ENCODE measurements at places on chromosomes 11 and 22. TPM values are rescaled to one million over a fixed set of nuclear protein-coding genes. Genes with fewer than 3 reads are reported as not detected.

The CCDC89 gene
- 0.22 TPM for total RNA-seq

The SLCO2B1 gene
- not detected for total RNA-seq

DNA sequence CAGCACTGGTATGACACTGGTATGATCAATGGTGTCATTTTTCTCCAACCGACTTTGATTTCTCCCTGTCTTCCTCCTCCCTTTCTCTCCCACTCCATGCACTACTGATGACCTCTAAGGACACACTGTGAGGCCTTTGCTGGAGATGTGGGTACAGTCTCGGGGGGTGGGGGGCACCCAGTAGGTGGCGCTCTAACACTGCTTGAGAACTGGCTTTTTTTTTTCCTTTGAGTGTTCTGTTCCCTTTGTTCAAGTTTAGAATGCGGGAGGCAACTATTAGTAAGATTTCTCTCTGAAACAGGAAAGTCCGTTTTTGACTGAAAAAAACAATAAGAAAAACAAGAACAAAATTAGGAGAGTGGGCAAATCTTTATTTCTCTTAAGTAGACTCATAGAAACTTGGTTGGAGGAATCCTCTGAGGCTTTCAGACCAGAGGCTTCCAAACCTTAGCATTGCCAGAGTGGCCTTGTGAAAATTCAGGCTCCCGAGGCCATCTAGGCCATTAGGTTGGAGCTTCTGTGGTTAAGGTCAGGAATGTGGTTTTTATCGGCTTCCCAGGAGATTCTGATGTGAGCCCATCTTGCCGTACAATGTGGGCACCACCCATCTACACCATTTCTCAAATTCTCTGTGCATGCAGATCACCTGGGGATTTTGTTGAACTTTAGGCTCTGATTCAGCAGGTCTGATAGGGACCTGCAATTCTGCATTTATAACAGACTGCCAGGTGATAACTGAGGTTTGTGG lies 43.2 kb downstream of the PANX1 start:
- H3K27ac ChIP-seq = no peak overlapping the region
- H3K27me3 ChIP-seq = no peaks in the 10 kb centered on the region
- H3K4me3 ChIP-seq = no peak overlapping the region
- H3K4me1 ChIP-seq = peaks cover 5% of the 10 kb centered on the region
- DNase-seq = peak; percentile 52

DNA sequence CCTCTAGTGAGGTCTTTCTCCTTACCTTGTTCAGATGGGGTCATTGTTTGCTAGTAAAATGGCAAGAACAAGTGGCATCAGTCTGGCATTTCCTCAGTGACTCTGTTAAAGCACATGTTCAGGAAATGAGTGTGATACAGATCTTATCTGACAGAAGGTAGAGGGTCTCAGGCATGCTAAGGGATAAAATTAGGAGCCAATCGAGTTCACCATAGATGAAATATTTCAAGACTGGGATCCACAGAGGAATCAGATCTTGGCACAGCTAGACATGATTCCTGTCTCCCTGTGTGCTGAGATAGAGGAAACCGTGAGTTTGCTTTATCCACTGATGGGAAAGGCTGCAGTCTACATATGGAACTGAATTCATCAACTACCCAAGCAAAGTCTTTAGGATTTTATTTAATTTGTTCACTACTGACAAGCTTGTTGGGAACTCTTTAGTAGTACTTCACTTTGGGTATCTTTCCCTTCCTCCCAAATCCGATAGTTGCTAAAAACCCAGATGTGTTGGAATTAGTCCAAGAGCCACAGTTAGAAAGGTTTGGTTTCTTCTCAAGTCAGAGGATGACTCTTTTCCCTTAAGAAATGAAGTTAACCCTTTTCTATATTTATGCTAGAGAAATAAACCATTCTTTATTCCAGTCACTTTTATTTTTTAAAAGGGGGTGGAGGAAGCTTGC lies 18.4 kb downstream of the FAM118B start:
- H3K4me1 ChIP-seq = no peaks in the 10 kb centered on the region
- H3K27ac ChIP-seq = no peak overlapping the region
- DNase-seq = no peak
- no peak overlapping the region for H3K4me3 ChIP-seq
- no peaks in the 10 kb centered on the region for H3K27me3 ChIP-seq
